BJ (cell line): ENCODE measurements at places on chromosomes 7 and 10.

GRCh38 chr7:20193873-20194272 is 23.3 kb downstream of the MACC1 start:
- DNase-seq: no peak

GRCh38 chr10:68367121-68367520 is 34.4 kb upstream of the PBLD start:
- no peak for DNase-seq

GRCh38 chr10:13636776-13637175 is 50.0 kb downstream of the PRPF18 start:
- no peak for DNase-seq

GRCh38 chr7:33807779-33808482 is 97.4 kb upstream of the BMPER start:
- peak; percentile 60 for DNase-seq

DNA sequence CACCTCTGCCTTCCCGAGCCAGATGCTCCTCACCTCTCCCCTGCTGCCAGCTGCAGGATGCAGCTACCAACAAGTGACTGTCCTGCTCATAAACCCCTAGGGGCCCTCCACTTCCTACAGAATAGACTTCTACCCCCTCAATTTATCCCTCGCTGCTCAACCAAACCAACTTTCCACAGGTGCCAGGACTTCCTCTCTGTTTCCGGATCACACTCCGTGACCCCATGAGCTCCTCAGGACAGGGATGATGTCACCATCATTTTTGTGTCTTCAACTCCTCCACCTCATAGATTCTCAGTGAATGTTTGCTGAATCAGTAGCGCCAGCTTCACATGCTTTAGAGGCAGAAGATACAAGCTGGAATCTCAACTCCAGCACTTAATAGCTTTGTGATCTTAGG is 25.8 kb upstream of the ADRB1 start:
- DNase-seq: no peak

DNA sequence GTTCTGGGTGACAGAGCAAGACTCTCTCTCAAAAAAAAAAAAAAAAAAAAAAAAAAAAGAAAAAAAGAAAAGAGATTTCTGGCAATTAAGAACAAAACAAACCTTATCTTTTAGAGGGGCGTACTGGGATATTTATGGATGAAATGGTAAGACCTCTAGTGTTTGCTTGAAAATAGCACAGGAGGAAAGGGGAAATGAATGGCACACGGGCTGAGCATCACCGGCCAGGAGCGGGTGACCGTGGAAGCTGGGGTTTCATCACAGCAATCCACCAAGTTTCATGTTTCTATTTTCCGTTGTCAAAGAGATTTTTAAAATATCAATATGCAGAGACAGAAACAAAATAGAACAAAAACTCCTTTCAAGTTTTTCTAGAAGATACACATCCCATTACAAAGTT is 105.6 kb downstream of the SVIL start:
- no peak for DNase-seq
